Lung microvascular endothelial cell (primary cell): ENCODE measurements at places on chromosomes 12 and 14.
A peak's percentile ranks its signal among the peaks of the same experiment; 100 is the strongest.

DNA sequence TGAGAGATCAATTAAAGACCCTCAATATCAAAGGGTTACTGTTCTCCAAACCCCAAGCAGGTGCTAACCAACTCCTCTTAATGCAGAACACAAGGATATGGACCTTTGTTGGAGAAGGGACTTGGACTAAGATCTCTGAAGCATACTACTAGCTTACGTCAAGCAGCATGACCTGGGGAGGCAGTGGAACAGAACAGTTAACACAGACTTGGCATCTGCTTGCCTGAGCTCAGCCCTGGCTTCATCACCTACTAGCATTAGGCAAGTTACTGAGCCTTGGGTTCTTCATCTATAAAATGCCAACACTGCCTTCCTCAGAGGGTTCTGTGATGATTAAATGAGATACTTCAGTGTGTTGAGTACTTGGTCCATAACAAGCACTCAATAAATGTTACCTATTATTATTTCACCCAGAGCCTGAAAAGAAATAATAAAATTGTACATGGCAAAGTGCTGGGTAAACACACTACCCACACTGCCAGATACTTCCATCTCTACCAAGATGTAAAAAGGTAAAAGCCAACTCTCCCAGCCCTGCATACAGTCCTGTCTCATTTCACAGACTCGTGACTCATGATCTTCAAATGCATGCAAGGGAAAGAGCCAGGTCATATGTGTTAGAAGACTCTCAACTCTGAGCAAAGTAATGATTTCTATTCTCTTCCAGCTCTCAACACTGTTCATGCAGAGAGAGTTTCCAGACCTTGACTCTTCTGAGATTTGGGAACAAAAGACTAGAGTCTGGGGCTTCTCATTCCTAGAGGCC, 39.7 kb downstream of the FMNL3 start:
- DNase-seq = no peak

- DNase-seq = no peak
Observed at GRCh38 chr14:26596543-26597061, 1.2 kb downstream of the NOVA1 start.

- no peak for DNase-seq
Observed at GRCh38 chr14:24952851-24953666, 96.9 kb downstream of the STXBP6 start.

GRCh38 chr12:101299931-101300330, 20.0 kb downstream of the UTP20 start:
- no peak for DNase-seq

GRCh38 chr14:105376521-105377440, 21.6 kb upstream of the TEX22 start:
- no peak for DNase-seq

DNA sequence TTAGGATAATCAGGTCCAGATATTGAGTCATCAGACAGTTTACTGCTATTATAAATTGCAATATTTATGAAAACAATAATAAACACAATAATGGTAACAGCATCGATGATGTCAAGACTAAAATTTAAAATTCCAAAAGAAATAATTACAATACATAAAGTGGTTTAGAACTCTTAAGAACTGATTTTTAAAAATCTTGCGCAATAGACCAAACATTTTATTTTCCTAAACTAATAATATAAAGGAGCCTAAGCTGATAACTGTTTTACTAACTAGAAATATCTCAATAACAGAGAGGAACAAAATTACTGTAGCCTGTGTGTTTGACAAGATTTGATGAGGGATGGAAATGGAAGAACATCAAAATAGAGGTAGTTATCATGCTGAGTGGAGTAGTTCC, 93.9 kb upstream of the TRHDE start:
- no peak for DNase-seq

DNA sequence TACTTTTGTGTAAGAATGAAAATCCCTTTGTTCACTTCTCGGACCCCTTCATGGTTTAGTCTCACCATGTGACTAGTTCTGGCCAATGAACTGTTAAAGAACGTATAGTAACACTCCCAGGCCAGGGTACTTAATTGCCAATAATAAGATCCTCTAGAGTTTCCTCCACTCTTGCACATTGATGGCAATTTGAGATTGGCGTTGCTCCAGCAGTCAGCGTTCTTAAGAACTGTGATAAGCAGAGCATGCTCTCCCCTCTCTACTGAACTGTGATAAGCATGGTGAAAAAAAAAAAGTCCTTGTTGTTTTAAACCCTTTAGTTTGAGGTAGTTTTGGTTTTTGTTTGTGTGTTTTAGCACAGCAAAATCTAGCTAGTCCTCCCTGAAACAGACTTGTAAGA, 854.5 kb downstream of the SLC6A15 start:
- DNase-seq = no peak

DNA sequence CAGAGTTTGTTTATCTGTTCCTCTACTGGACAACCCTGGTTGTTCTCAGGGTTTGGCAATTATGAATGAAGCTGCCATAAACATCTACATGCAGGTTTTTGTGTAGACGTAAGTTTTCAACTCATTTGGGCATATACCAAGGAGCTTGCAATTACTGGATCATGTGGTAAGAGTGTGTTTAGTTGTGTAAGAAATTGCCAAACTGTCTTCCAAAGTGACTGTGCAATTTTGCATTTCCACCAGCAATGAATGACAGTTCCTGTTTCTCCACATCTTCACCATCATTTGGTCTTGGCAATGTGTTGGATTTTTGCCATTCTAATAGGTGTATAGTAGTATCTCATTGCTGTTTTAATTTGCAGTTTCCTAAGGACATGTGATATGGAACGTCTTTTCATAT, 39.8 kb upstream of the FBXO33 start:
- DNase-seq = no peak

DNA sequence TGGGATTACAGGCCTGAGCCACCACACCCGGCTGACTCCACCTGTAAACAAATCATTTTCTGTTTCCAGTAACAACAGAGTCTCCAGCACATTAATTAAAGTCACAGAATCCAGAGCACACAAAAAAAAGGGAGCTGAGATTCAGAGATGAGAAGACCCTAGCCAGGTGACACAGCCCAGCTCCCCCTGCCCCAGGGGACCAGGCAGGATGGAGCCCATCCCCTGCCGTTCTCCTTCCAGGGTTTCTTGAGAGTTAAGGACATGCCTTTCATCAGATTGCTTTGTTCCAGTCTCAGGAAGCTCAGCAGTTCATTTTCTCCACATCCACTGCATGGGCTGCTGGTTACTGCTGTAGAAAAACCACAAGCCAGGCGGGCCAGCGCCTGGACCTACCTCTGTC, 81.2 kb downstream of the RIMBP2 start:
- DNase-seq = no peak

GRCh38 chr12:119175081-119175480, 3.6 kb upstream of the HSPB8 start:
- DNase-seq = no peak

DNA sequence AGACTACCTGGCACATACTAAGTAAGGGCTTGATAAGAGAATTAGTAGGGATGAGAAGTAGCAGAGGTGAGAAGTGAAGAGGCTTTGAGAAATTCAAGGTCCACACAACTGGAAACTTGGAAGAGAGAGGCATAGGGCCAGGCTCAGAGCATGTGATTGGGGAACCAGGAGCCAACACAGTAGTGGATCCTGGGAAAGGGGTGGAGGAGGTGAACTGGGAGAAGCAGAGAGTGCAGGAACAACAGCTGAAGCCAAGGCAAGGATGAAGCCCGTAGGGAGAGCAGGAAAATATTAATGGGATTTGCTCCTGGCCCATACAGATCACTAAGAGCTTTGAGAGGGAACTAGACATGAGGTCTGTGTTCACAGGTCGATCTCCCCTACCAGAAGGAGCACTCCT, 1.4 kb upstream of the ITGB7 start:
- DNase-seq = no peak

DNA sequence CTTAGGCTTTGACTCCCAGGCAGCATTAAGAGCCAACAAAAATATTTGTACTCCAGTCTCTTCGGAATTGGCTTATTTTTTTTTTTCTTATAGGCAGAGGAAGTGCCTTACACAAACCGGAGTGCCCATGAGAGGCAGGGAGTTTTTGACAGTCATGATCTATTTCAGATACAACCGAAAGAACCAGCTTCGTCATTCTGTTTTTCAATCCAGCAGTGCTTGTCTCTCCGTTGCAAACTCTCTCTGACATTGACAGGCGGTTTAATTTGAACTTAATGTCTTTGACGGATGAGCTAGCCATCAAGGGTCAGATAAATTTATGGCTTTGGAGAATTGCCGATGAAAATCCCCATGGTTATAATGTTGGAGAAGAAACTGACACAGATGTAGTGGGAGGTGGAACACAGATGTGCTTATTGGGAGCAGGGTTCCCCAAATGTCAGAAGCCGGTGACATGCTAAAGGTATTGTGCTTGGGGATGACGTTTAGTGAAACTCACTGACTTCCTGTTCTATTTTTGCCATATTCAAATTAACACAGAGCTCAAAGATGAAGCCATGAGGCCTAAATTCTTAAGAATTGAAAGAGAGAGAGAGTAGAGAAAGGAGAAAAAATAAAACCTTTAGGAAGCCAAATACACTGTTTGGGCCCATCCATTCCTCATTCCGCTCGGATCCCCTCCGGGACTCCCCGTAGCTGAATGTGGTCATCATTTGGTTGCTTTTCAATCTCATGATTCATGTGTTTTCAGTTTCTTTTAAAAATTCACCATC, 59.7 kb downstream of the PLXNC1 start:
- no peak for DNase-seq

GRCh38 chr14:56862836-56863235, 52.6 kb upstream of the OTX2 start:
- DNase-seq = no peak

GRCh38 chr14:54808326-54809161, 94.1 kb downstream of the GCH1 start:
- DNase-seq = no peak

DNA sequence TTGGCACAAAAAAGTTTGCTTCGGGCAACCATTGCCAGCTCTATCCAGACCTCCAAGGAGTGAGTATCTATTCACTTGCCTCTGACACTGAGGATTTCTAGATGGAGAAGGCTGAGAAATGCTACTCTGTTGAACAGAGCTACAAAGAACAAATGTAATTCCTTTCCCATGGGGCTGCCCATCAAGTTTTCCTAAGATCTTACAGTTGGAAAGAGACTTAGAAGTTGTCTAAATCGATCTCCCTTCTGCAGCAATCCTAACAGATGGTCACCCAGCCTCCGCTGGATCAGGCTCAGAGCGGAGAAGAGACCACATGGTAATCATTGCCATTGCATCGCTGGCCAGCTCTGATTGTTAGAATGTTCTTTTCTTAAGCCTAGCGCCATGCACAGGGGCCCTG, 110.1 kb upstream of the BCL2L14 start:
- no peak for DNase-seq

- no peak for DNase-seq
Observed at GRCh38 chr14:105286759-105287144, 14.0 kb downstream of the BRF1 start.

DNA sequence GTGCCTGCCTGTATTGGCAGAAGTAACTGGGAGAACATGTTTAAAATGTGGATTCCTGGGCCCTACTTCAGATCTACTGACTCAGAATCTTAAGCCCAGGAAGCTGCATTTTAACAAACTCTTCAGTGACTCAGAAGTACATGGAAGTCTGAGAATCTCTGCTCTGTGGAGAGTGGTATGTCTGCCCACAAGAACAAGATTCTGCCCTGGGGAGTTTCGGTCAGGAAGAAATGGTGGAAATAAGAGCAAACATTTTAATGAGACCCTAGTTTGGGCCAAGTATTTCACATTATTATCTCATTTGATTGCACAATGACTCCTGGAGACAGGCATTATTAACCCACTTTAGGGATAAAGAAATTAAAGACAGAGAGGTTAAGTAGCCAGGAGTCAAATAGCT, 8.2 kb downstream of the ALDH1L2 start:
- no peak for DNase-seq

DNA sequence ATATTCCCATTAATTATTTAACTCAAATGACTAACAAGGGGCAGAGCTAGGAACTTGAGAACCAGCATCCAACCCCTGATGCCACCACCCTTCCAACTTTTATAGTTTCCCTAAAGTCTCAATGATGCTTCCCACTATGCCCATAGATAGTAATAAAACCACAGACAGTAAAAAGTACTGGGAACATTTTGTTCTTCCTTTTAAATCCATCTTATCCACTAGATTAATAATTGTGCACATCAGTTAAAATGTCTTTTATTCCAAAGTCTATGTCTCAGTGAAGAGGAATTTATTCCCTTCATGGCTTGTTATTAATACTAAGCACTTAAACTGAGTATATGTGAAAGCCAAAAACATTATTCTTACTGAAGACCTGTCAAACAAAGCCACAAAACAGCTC, 45.8 kb downstream of the SINHCAF start:
- DNase-seq = no peak

- no peak for DNase-seq
Observed at GRCh38 chr14:102518063-102518648, 8.6 kb upstream of the ANKRD9 start.

GRCh38 chr14:23615856-23616255, 20.3 kb upstream of the DHRS2 start:
- no peak for DNase-seq

DNA sequence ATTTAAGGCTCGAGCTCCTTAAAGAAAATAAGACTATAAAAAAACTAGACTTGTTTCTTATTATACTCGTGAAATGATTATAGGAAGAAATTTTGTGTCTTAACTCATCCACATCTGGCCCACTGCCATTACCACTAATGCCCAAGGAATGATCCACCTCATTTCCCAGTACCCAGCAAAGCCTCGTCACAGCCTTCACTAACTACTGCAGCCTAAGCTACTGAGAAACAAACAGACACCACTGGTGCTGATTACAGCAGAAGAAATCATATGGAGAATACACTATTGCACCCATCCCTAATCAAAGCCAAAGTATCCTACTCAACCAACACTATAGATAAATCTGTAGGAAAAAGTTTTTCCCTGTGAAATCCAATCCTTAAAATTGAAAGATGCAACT, 205.3 kb upstream of the NAV3 start:
- no peak for DNase-seq

DNA sequence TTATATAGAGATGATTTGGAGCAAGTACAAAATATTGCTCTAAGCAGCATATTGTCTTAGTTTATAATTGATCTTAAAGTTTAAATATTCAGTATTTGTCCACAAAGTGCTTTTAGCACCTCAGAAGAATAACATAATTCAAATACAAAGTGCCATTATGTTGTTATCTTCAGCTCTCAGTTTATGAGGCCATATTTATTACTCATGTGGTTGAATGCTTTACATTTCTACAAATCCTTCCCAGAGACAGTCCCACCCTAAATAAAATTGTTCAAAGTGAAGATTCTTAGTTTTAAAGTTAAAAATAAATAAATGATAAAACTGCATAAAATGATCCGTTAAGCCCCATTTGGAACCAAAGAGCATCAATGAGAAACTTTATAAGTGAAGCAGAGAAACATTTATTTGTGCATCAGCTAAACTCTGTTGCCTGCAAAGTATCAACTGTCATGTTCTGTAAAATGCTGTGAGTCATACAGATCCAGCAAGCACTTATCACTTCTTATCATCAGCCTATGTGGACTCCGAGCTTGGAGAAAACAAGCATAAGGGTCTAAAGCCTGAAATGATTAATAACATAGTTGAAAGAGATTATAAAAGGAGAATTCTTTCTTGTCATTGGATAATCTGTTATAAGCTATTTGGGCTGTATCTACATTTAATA, 218.9 kb downstream of the ADAMTS20 start:
- DNase-seq = peak; percentile 22
